ENCODE measurements at places on chromosomes 6 and 20.

GRCh38 chr20:48236000-48236970, 451.0 kb upstream of the SULF2 start:
- no peak for DNase-seq

DNA sequence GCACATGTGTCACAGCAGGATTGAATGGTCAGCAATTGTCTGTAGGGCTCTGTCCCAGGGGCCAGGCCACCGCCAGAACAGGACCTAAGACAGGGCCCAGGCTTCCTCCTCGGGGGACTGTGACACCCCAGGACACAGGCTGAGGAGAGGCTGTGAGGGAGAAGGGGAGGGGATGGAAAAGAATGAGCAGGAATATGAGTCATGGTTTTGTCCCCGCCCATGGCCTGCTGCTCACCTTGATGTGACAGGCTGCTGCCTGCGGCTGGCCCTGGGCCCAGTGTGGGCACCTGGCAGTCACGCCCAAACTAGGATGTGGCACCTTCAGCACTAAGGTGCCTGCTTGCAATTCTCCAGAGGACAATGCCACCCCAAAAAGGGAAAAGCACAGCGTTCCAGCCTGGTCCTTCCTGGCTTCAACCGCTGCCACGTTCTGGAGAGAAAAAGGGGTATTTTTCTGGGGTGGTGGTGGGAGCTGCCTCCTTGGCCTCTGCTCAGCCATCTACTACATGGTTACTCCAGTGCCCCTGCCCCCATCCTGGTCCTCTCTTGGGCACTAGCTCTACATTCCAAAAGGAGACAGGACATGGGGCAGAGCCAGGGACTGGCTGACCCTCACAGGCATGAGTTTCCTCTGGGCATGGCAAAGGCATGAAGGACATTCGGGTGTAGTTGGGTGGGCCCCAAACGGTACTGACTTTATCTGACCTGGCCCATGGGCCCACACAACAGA, 93.4 kb downstream of the SLC22A23 start:
- no peak for DNase-seq

DNA sequence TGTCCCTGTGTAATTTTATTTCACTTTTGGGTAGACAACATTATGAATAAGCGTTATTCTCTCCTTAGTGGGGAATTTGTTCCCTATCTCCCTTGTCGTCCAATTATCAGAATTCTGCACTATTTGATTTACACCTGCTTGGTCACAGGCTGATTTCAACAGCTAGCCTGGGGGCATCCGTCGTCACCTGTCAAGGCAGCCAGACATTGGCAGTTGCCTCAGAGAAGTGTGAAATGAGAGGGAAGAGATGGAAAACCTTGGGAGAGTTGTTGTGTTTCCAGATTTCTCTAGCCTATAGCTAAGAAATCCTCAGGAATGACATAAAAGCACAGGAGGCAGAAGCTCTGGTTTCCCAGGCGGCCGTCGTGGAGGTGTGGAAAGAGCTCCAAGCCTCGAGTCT, 891 bp upstream of the GHRH start:
- DNase-seq = peak; percentile 58

- DNase-seq = no peak
Observed at GRCh38 chr20:57312138-57312537, 17.5 kb upstream of the SPO11 start.

- DNase-seq = no peak
Observed at GRCh38 chr6:22536122-22536521, 33.2 kb upstream of the HDGFL1 start.
